ENCODE measurements at places on chromosomes 5 and 9. TPM values are rescaled to one million over a fixed set of nuclear protein-coding genes. Genes with fewer than 3 reads are reported as not detected.

GRCh38 chr9:85053206-85053786 is 383.8 kb downstream of the NTRK2 start:
- DNase-seq, result no peak

- DNase-seq, result no peak
Observed at GRCh38 chr5:104891596-104891995, 1329.0 kb upstream of the NUDT12 start.

DNA sequence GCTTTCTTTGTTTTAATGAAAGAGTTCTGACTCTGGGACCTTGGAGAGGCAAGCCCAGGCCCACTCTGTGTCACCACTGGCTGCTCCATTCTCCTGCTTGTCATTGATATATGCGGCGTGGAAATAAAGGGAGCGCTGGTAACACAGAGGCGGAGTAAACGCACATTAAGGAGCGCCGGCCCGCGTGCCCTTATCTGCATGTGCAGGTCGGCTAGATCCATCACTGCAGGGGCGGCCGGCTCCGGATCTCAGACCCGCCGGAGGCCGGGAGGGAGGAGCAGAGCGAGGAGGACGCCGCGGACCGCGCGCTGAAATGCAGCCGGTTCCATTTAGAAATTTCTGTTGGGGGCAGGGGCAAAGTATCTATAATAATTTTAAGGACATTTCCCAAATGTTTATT is 70.8 kb downstream of the MRPL36 start:
- peak; percentile 24 for DNase-seq

DNA sequence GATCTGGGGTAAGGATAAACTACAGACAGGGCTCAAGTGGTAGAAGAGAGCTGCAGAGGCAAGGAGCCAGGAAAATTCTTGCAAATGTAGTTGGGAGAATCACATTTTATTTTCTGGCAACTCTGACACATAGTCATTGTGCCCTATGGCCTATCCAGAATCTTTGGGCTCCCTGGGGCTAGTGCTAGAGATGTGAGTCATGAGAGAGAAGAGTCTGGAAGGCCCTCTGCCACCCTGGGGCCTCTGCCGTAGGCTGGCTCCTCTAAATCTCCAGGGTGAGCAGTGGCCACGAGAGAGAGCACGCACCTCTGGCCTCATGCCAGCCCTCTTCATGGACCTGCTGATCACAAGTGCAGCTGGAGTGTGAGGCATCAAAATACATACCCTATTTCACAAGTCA is 74.3 kb upstream of the SSBP2 start:
- peak; percentile 35 for DNase-seq

DNA sequence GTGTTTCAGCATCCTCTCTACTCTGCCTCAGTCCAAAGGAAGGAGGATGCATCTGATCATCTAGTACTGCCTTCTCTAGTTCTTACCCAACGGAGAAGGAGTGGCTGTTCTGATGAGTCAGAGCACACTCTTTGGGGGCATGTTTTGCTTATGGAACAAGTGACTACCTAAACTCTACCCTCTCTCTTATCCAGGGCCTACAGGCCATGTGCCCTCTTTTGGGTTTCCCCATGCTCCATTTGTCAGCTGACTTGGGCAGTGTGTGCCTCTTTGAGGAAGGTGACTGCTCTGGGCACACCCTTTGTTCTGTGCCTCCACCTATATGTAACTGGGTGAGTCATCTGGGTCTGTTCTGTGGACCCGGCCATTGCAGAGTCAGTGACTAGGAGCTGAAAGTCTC is 89.6 kb upstream of the BNC2 start:
- no peak for DNase-seq

GRCh38 chr5:64190562-64191306 is 25.1 kb downstream of the RNF180 start:
- DNase-seq, result no peak

DNA sequence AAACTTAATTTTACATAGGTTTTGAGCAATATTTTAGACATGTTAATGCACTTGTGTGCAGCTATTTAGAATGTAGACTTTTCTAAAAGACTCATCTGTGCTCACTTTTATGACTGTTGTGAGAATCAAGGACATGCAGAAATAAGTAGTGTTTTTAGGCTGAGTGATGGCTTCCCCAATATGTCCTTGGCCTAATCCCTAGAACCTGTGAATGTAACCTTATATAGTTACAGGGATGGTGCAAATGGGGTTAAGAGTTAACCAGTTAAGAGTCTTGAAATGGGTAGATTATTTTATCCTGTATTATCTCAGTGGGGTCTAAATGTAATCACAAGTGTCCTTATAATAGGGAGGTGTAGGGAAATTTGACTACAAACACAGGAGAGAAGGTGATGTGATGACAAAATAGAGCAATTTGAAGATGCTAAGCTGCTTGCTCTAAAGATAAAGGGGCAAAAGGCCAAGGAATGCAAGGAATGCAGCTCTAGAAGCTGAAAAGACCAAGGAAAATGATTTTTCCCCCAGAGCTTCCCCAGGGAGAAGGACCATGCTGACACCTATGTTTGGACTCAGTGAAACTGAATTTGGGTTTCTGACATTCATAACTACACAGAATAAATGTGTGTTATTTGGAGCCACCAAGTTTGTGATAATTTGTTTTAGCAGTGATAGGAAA is 298.0 kb upstream of the PAPPA start:
- DNase-seq, result no peak

- no peak for DNase-seq
Observed at GRCh38 chr5:142292249-142292648, 32.6 kb downstream of the SPRY4 start.

DNA sequence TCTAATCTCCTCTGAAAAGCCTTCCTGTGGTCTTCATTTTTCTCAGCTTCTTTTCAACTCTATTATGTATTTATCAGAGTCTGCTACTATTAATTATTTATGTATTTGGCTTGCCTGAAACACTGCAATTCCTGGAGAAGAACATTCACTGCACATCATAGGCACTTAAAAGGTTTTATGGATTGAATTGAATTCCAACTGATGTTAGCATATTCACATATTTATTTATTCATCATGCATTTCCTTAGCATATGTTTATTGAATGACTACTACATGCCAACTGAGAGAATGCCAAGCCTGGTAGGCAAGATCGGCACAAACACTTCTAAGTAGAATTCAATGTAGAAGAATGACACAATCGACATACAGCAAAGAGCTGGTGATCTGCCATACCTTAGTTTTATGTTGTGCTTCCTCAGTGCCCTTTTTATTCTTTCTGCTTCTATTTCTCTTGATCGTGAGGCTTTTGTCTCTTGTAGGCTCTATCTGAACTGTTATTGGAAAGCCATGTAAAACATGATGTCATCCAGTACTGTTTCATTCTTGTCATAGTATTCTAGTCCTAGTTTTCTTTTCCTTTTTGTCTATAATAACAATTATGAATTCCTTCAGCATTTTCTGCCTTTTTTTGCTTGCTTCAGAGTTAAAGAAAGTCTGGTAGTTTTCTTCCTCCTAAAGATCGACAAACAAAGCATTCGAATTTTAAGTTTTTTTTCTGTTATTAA is 454.2 kb downstream of the TLE4 start:
- no peak for DNase-seq

GRCh38 chr9:108049026-108049607 is 559.5 kb upstream of the KLF4 start:
- DNase-seq, result peak; percentile 68

GRCh38 chr5:2282034-2282690 is 399.4 kb upstream of the IRX4 start:
- DNase-seq, result no peak

DNA sequence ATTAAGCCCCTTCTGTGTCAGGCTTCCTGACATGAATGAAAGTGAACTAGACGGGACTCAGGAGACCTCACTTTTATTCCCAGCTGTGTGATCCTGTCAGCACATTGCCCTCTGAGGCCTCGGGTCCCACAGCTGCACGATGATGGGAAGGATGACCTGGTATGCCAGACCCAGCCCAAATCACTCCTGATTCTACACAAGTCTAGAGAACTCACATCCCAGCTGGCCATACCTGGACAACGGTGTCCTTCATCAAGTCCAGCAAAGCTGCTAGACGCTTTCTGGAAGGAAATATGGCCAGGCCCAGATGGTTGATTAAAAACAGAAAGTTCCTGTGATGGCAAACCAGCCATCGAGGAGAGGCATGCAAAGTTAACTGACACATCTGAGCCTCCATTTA is 118.0 kb upstream of the FSTL4 start:
- no peak for DNase-seq

- no peak for DNase-seq
Observed at GRCh38 chr5:39080168-39080567, 6.0 kb upstream of the RICTOR start.

DNA sequence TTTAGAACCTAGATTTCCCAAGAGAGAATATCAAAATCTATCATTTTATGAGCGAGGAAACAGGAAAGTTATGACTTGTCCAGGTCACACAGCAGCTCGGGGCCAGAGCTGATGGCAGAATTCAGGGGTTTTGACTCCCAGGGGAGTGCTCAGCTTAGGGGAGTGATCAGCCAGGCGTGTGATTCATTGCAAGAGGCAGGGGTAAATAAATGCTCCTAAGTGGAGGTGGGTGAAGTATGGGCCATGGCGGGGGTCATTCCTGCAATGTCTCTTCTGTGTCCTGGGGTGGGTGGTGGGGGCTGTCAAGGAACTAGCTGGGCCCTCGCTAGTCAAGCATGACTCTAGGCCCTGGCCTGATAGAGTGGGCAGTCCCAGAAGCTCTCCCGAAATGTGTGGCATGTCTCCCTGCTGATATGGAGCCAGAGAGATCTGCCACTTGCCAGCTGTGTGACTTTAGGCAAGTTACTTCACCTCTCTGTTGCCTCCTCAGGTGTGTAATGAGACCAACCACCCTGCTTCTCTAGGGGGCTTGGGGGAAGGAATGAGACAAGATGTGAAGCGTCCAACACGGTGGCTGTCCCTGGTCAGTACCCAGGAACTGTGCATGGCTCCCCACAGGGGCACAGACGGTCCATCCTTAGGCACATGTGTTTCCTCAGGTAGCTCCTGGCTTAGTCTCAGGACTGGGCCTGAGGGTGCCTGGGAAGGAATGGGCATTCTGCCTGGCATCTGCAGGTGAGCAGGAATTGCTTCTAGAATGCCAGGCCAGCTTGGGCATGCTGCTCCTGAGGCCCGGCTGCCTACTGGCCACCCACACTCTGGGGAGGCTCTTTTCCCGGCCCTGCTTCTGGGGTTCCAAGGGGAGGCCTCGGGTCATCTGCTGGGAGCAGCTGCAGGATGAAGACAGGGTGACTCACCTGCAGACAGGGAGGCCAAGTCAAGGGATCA is 36.5 kb upstream of the SH3PXD2B start:
- no peak for DNase-seq

GRCh38 chr5:73189871-73190376 is 16.9 kb downstream of the TMEM174 start:
- DNase-seq, result no peak

DNA sequence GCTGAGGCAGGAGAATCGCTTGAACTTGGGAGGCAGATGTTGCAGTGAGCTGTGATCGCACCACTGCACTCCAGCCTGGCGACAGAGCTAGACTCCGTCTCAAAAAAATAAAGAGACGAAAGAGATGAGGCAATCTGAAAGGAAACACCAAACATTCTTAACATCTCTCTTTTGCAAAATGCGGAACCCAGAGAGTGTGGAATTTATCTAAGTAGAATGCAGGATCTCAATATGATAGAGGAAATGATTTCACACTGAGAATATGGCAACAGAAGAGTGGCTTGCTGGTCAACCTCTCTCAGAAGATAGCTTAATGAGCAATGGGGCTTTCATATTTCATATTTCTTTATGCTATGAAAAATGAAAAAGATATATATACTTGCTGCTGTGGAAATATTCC is 33.4 kb upstream of the PCA3 start:
- DNase-seq, result no peak

DNA sequence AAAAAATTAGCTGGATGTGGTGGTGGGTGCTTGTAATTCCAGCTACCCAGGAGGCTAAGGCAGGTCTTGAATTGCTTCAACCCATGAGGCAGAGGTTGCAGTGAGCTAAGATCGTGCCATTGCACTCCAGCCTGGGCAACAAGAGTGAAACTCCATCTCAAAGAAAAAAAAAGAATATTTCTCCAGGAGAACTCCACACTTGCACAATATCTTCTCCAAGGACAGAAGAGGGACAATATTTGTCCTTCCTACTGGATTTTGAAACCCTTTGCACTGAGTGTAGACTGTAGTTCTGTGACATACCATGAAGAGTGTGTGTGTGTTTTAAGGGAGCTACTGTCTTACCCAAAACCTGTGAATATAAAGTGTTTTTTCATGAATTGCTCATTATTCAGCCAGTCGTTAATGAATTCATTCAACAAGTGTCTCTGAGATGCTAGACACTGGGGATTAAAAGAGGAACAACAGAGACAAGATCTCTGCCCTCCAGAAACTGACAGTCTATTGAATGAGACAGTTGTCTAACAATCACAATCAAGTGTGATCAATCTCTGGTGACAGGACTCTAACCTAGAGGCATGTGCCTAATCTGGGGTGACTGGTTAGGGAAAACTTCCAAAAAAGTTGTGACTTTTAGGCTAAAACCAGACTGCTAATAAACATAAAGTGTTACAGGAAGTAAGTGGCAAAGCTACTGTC is 9.8 kb upstream of the UBE2D2 start:
- no peak for DNase-seq

- no peak for DNase-seq
Observed at GRCh38 chr5:93417490-93417889, 163.5 kb downstream of the NR2F1-AS1 start.

DNA sequence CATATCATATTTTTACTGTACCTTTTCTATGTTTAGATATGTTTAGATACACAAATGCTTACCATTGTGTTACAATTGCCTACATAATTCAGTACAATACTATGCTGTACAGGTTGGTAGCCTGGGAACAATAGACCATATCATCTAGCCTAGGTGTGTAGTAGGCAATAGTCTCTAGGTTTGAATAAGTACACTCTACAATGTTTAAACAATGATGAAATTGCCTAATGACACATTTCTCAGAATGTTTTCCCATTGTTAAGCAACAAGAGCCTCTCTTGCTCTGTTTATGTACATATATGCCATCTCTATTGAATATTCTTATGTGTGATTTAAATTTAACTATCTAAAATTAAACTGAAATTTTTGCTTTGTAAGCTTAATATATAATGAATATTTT is 209.6 kb upstream of the ST8SIA4 start:
- no peak for DNase-seq

GRCh38 chr5:12624776-12625560 is 720.7 kb upstream of the CTNND2 start:
- DNase-seq, result no peak

GRCh38 chr5:50463047-50463446 is 22.0 kb upstream of the EMB start:
- DNase-seq, result no peak

The ZNF474 gene
- total RNA-seq, result not detected

The PCA3 gene
- not detected for total RNA-seq

The HMCN2 gene
- 9.9 TPM for total RNA-seq

The GRXCR2 gene
- not detected for total RNA-seq

The NUTM2F gene
- total RNA-seq, result not detected

The GGTA1 gene
- 7.0 TPM for total RNA-seq

The ABHD17B gene
- 11.3 TPM for total RNA-seq

The NRARP gene
- 28.6 TPM for total RNA-seq

The ATOX1 gene
- not detected for total RNA-seq

The SLC2A6 gene
- total RNA-seq, result 1.3 TPM

The WNK2 gene
- total RNA-seq, result 1.2 TPM
